ENCODE measurements at places on chromosomes 16 and 17. TPM values are rescaled to one million over a fixed set of nuclear protein-coding genes. Genes with fewer than 3 reads are reported as not detected.

GRCh38 chr16:84810518-84811273 lies 9.1 kb upstream of the CRISPLD2 start:
- peak; percentile 77 for DNase-seq

SYCE1L gene
- total RNA-seq, result 0.33 TPM

TBC1D28 gene
- total RNA-seq, result not detected

GRCh38 chr16:31093132-31093703 lies 1.4 kb downstream of the VKORC1 start:
- DNase-seq, result no peak

GRCh38 chr16:56938664-56939513 lies 6.9 kb downstream of the HERPUD1 start:
- no peak for DNase-seq

- peak; percentile 36 for DNase-seq
These were observed 10.3 kb upstream of the ZFHX3 start for GRCh38 chr16:73058221-73058615.

CFAP97D1 gene
- total RNA-seq, result under 0.01 TPM

DNA sequence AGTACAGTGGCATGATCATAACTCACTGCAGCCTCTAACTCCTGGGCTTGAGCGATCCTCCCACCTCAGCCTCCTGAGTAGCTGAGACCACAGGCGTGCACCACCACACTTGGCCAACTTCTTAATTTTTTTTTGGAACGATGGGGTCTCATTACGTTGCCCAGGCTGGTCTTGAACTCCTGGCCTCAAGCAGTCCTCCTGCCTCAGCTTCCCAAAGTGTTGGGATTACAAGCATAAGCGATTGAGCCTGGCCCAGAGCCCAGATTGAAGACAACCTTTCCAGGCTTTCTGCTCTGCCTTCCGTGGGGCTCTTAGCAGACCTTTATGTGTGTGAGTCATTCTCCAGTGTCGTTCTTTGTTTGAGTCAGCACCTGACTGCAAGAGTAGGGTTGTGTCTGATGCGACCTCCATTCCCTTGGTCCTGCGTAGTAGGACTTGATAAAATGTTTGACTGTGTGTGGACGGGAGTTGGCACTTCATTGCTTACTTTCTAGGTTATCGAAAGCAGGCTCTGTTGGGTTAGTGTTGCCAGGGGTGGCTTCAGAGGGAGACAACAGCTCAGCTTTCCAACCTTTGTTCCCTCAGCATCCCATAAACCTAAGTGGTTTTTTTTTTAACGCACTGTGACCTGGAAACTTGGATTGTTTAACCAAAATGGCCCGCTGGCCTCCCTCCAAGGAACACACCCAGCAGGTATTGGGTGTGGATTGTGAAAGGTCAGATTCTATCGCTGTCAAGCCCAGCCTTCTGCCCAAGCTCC lies 26.4 kb downstream of the EEF2K start:
- peak; percentile 75 for DNase-seq

Measured in fibroblast of lung (primary cell).